Myocyte (in vitro differentiated cells): ENCODE measurements at places on chromosomes 11 and 22. TPM values are rescaled to one million over a fixed set of nuclear protein-coding genes. Genes with fewer than 3 reads are reported as not detected.

Gene GDPD4
- not detected in 2 replicates for total RNA-seq

Gene HINFP
- 12.9 and 16.7 TPM in 2 replicates for total RNA-seq

Gene RAG2
- total RNA-seq, result not detected in 2 replicates

Gene IGLL1
- total RNA-seq, result 0.88 TPM in 1 of 2 replicates, not detected in the other

Gene MPEG1
- not detected in 2 replicates for total RNA-seq

Gene TYR
- not detected in 2 replicates for total RNA-seq

Gene FGF4
- not detected in 2 replicates for total RNA-seq

Gene KDM4E
- total RNA-seq, result not detected in 2 replicates

Gene DEPDC5
- total RNA-seq, result 7.0 and 12.1 TPM in 2 replicates

Gene SYCE3
- total RNA-seq, result not detected in 2 replicates

Gene OR52I2
- not detected in 2 replicates for total RNA-seq

Gene LRRC10B
- not detected in 2 replicates for total RNA-seq

Gene SERPING1
- total RNA-seq, result 4.1 TPM in 2 replicates

Gene IL10RA
- total RNA-seq, result not detected in 2 replicates

Gene ADAMTS8
- 0.13 and 0.16 TPM in 2 replicates for total RNA-seq

Gene PRG3
- total RNA-seq, result not detected in 2 replicates

Gene GRK3
- 3.7 and 4.1 TPM in 2 replicates for total RNA-seq

Gene OR51B4
- total RNA-seq, result not detected in 2 replicates

Gene ACER3
- 4.4 and 7.0 TPM in 2 replicates for total RNA-seq

Gene ARL2
- 134 TPM in 2 replicates for total RNA-seq

Gene CSRP3
- 21.9 and 31.7 TPM in 2 replicates for total RNA-seq

Gene POLD3
- 5.8 and 9.6 TPM in 2 replicates for total RNA-seq
